ENCODE measurements at places on chromosomes 12 and 14.

- DNase-seq: no peak
Measured at GRCh38 chr14:60561845-60562746, 53.1 kb downstream of the SIX6 start.

GRCh38 chr12:23891115-23891514 is 58.4 kb downstream of the SOX5 start:
- DNase-seq: no peak

DNA sequence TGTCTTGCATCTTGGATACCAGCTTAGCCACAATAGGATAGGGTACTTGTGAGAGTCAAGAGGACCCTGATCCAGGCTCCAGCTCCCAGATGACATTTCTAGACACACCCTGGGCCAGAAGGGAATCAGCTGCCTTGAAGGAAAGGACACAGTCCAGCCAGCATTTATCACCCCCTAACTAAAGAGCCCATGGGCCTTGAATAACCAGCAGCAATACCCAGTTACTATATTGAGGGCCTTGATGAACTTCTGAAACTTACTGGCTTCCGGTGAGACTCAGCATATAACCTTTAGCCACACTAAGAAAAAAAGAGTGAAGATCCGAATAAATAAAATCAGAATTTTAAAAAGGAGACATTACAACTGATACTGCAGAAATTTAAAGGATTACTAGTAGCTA is 1135.4 kb downstream of the LRFN5 start:
- DNase-seq: no peak

- DNase-seq: no peak
Measured at GRCh38 chr14:85535991-85536832, 6.3 kb downstream of the FLRT2 start.

DNA sequence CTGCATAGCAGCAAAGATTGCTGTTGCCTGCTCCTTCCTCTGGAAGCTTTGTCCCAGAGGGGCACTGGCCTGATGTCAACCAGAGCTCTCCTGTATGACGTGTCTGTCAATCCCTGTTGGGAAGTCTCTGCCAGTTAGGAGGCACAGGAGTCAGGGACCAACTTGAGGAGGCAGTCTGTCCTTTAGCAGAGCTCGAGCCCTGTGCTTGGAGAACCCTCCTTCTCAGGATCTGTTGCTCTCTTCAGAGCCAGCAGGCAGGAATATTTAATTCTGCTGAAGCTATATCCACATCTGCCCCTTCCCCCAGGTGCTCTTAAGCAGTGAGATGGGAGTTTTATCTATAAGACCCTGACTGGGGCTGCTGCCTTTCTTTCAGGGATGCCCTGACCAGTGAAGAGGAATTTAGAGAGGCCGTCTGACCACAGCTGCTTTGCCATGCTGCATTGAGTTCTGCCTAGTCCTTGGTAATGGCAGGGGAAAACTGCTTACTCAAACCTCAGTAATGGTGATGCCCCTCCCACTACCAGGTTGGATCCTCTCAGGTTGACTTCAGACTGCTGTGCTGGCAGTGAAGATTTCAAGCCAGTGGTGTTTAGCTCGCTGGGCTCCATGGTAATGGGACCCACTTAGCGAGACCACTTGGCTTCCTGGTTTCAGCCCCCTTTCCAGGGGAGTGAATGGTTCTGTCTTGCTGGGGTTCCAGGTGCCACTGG is 218.6 kb upstream of the SLC38A2 start:
- DNase-seq: no peak

GRCh38 chr12:43406801-43407200 is 145.2 kb downstream of the ADAMTS20 start:
- no peak for DNase-seq

- DNase-seq: peak; percentile 49
Measured at GRCh38 chr14:100640471-100641273, 53.5 kb upstream of the BEGAIN start.

- DNase-seq: no peak
Measured at GRCh38 chr14:89128311-89129026, 288.6 kb downstream of the FOXN3 start.

DNA sequence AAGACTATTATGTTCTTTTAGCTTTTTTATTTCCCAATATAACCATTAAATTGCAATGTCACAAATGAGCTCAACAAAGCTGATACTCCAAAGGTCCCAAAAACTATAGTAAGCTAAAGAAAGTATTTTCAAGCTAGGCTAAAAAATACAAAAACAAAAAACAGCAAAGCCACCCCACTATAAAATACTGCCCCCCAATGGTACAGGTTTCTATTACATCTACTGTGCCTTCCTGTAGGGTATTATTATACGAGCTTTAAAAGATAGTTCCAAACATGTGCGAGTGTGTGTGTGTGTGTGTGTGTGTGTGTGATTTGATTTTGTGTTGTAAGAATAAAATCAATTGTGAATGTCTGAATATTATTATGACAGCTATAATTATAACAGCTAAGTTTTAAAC is 1.1 kb downstream of the IFNG start:
- peak; percentile 4 for DNase-seq

GRCh38 chr14:64387232-64387781 is 846 bp upstream of the MTHFD1 start:
- DNase-seq: no peak

- no peak for DNase-seq
Measured at GRCh38 chr14:94307410-94307992, 14.4 kb upstream of the SERPINA10 start.

GRCh38 chr12:78559886-78560285 is 304.7 kb upstream of the SYT1 start:
- DNase-seq: no peak

DNA sequence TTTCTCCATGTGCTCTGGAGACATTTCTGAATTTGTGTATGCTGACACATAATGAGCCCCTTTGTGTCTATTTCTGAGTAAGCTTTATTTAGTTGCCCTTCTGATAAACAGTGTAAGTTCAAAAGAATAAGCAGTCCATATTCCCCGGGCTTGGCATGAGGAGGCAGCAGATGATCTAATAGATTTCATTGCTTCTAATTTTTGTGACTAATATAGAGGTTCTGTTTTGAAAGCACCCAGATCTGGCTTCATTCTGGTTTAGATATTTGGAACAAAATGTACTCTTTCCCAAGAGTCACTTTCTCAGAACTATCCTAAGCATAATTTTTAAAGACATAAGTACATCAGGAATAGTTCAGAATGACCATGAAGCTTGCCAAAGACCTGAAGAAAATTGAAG is 290.9 kb downstream of the BTG1 start:
- no peak for DNase-seq

- DNase-seq: no peak
Measured at GRCh38 chr12:53489242-53489864, 9.9 kb downstream of the MAP3K12 start.

DNA sequence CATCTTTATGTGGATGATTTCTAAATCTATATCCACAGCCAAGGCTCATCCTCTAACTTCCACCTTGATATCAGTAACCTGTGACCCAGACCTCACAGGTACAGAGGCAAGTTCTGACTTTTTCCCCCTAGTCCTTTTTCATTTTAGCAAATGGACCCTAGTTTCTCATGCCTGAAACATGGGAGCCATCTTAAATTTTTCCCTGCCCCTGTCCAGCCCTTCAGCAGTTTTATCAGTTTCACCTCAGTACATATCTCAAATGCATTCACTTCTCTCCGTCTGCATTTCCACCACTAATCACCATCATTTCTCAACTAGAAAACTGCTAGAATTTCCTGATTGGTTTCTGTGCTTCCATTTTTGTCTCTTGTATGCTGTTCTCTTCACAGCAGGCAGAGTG is 79.3 kb downstream of the DIP2B start:
- DNase-seq: no peak

DNA sequence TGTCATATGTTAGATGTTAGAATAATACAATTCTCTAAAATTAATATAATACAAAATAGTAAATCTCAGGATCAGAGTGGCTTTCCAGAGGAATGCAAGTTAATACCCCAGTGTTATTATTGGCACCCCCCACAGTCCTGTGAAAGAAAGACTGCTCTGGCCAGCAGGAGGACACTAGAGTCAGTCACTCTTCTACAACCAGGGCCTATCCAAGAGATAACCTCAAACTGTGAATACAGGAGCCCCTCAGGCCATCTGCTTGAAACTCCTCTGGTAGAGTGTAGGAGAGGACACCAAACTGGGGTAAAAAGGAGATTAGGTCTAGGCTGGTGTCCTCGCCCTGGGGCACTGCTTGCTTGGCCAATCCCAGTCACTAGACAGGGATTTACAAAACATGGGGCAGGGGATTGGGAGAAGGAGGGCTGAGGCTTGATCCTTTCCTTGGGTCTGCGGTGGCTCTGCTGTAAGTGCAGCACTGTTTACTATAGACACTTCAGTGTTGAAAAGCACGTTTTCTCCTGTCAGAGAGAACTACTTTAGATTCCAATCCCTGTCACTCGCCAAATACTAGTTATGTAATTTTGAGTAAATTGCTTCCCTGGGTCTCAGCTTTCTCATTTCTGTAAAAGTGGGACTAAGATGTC is 44.5 kb upstream of the PTPRR start:
- DNase-seq: no peak

- no peak for DNase-seq
Measured at GRCh38 chr12:106254724-106255123, 6.9 kb upstream of the CKAP4 start.

DNA sequence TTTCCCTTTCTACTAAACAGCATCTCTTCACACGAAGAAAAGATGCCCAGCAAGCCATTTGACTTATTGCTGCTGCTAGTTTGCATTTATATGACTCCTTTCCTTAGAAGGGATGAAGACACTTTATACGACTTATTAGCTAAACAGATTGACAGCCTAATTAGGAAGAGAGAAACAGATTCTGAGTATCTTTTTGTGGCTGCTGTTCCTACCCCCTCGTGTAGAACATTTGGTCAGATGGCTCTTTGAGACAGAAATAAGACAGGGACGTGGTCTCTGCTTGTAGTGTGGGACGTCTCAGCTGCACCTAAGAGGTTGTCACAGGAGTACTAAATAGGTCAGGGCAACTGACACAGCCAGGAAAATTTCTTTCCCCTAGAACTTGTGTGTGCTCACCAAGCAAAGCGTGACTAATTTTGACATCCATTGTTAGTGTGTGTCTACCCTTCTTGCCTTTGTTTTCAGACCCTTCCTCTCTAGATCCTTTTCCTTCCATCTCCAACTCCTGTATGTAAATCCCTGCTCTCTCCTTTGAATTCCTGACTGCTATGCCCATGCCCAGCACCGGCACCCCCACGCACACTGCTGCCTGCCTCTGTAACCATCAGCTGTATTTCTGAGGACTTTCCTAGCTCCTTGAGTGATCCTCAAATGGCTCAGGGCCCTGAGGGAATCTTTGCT is 83.2 kb downstream of the DAD1 start:
- no peak for DNase-seq

- DNase-seq: no peak
Measured at GRCh38 chr12:85865890-85866289, 8.2 kb upstream of the NTS start.

DNA sequence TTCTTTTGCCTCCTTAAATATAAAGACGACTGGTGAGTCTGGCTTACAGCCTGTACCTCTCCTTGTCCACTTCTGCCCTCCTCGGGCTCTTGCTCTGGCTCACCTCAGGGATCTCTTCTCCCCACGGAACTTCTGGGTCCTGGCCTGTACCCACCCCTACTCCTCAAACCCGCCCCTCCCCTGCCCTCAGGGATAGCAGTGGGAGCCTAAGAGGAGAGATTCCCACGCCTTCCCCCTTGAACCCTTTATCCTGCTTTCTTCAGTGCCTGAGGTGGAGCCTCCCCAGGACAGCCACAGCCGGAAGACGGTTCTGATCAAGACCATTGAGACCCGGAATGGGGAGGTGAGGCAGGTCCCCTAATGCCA is 2.7 kb downstream of the PRPH start:
- DNase-seq: no peak

DNA sequence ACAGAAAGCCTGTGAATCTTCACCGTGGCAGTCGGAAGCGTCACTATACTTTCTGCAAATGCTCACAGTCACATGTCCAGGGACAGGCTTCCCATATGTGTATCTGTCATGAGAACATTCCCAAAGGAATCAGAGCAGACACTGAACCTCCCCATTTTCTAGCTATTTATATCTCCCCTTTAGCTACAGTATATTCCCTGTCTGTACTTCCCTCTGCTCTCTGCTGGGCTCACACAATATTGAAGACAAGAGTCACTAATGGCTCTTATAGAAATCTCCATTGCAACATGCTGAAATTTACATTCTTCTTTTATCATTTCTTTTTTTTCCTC is 8.2 kb downstream of the A2M start:
- DNase-seq: no peak

GRCh38 chr14:61196792-61197191 is 84.3 kb downstream of the TMEM30B start:
- DNase-seq: no peak

- no peak for DNase-seq
Measured at GRCh38 chr14:87179936-87180335, 813.0 kb downstream of the GALC start.

DNA sequence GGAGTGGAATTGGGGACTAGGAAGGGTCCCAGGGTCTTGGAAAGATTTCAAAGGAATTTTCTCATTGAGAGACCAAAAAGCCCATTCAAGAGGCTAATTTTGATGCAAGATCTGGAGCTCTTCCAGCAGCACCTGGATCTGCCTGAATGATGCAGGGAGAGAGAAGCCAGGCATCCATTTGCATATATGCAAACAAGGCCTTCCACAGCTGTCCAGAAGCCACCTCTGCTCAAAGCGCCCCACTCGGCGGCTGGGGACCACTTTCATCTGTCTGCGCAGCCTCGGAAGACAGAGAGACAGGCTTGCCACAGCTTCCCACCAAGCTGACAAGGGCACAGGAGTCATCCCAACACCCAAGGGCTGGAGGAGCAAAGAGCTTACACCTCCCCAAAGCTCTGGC is 295.6 kb downstream of the DPF3 start:
- DNase-seq: no peak

DNA sequence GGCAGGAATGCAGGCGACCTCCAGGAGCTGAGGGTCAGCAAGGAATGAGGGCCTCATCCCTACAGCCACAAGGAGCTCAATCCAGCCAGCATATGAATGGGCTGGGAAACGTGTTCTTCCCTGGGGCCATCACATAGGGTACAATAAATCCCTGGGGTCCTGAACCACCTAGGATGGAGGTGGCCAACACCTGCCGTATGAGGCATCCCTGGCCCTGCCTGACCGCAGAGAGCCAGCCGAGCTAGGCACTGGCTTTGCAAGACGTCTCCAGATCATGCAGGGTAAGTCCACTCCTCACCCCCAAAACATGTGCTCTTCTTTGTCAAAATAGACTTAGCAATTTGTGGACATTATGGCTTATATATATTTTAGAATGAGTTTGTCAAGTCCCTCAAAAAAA is 303.7 kb upstream of the DIO3 start:
- no peak for DNase-seq

DNA sequence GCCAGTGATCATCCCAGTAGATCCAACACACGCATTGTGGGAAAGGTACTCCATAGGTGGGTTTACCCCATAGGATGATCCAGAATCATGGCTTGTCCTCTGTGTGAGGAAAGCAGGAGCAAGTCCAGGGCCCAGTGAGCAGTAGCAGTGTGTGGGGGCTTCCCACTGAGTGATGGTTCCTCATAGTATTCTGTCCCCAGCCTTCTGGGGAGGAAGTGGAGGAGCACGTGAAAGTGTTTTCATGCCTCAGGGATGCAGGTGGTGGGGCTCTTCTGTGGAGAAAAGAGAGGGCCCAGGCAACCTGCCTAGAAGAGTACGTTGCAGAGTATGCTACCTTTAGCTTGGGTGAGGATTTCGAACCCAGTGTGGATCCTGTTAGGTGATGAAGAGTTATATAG is 56.5 kb downstream of the SUSD6 start:
- DNase-seq: no peak

All from effector CD4-positive, alpha-beta T cell (primary cell).